ENCODE measurements at places on chromosomes 3 and 15. TPM values are rescaled to one million over a fixed set of nuclear protein-coding genes. Genes with fewer than 3 reads are reported as not detected.

The CPNE9 gene
- total RNA-seq: 0.30 TPM

The KLHL6 gene
- 12.3 TPM for total RNA-seq

The TMEM115 gene
- 61.1 TPM for total RNA-seq

The LZTFL1 gene
- 20.3 TPM for total RNA-seq

Data from mammary microvascular endothelial cell (primary cell).